Dermis blood vessel endothelial cell (primary cell): ENCODE measurements at places on chromosomes 7 and 10.

- DNase-seq = no peak
Measured at GRCh38 chr10:24207341-24207740, 1.6 kb upstream of the KIAA1217 start.

DNA sequence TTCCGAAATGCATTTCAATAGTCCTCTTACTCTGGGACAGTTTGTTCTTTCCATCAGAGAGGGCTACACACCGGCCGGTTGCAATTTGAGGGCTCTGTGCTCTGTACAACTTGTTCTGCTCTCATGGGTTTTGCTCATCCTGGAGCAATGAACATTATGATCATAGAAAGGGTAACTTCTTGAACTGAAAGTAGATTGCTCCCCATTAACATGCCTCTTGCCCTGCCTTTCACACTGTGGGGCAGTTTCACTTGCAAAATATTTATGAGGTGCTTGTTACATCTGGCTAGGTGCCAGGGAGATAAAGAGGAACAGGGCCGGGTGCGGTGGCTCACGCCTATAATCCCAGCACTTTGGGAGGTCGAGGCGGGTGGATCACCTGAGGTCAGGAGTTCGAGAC is 97.3 kb upstream of the MPP7 start:
- no peak for DNase-seq

- no peak for DNase-seq
Measured at GRCh38 chr7:43302773-43303460, 190.5 kb downstream of the HECW1 start.

DNA sequence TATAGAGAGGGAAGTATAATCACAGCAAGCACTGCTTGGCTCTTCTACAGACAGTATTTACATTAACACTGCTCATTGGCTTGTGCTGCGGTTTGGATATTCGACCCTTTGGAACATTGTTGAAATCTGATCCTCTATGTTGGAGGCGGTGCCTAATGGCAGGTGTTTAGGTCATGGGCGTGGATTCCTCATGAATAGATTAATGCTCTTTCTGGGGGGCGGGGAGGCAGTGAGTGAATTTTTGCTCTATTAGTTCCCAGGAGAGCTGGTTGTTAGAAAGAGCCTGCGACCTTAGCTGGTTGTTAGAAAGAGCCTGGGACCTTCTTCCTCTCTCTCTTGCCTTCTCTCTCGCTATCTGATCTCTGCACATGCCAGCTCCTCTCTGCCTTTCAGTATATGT is 77.3 kb upstream of the SVIL start:
- no peak for DNase-seq

GRCh38 chr10:110414548-110415309 is 83.0 kb upstream of the DUSP5 start:
- peak; percentile 67 for DNase-seq

GRCh38 chr7:71871446-71871845 is 540.7 kb downstream of the CALN1 start:
- DNase-seq = no peak

DNA sequence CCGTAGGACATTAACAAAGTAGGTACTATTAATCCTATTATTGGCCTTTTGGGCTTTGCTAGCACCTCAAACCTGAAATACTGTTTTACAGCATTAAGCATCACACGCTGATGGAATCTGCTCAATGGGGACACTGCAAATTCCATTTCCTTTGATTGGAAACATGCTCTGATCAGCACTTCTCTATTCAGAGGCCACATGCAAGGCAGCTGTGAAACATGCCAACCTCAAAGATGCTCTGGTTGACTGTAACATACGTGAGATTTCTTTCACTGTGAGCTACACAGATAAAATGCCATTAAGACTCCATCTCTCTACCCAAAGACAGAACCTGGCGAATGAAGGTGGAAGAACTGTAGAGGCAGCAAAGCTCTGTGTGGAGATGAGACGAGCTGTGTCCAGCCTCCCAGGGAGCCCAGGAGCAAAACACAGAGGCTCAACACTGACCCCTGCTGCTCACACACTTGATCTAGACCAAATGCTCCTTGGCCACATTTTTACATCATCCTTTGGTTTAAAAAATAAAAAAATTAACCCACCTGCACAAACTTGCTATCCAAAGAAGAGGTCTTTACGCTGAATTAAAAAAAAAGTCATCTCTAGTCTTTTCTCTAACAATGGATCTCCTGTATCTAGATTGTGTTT is 8.0 kb downstream of the RSU1 start:
- peak; percentile 84 for DNase-seq

GRCh38 chr7:92226981-92227380 is 18.7 kb downstream of the KRIT1 start:
- DNase-seq = no peak

DNA sequence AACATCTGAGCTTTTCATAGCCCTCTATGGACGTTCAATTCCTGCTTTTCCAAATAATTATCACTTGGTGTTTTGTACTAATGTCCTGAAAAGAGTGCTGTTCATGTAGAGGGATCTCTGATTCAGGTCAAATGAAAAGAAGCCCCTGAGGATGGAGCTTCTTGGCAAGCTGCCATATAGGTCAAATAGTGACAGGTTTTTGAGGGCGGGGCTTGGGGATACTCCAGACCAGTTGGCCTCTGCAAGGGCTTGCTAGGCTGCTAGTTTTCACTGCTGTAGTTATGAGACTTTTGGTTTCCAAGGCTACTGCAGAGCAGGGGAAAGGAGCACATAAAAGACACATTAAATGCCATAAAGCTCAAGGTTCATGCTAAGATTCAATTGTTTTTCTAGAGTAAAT is 257.2 kb upstream of the CACNA2D1 start:
- DNase-seq = no peak

- DNase-seq = no peak
Measured at GRCh38 chr7:44569959-44570358, 3.7 kb downstream of the DDX56 start.

DNA sequence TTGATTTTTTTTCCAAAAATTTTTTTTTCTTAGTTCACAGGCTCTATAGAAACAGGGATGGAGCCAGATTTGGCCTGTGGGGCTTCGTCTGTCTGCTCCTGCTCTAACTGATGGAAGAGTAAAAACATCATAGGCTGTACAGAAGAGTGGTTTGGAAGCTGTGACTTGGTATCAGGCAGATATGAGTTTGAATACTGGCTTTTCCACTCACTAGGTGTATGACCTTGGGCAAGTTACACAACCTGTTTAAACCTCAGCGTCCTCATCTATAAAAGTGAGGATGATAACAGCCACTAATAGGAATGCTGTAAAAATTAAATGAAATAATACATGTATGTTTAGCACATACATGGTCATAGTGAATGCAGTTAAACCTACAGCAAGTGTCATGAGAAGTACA is 26.9 kb upstream of the DNAJC1 start:
- DNase-seq = no peak

DNA sequence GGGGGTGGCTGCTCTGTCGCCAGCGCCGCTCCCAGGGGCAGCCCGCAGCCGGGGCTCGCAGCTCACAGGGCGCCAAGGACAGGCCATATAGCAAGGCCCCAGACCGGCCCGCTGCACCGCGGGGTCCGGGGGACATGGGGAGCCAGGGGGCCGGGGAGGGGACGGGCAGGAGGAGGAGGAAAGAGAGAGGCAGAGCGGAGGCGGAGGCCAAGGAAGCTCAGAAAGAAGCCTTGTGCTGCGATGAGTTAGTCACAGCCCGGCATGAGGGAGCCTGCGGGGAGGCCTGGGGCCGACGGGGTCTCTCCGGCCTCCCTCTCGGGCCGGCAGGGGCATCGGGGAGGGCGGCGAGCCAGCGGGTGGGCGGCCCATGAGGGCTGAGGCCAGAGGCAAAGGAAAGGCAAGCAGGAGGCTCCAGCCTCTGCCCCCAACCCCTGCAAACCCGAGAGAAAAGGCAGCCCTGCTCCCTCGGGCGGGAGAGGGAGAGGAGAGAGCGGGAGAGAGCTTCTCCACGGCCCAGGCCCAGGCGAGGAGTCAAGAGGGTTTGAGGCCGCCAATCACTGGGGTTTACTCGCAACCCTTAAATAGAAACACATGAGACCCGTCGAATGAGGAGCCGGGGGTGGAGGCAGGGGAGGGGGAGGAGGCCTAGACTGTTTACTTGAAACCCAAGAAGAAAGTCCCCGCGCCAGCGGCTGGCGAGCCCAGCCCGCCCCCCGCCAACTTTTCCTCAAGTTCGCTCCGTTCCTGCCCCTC is 167.9 kb downstream of the NEURL1 start:
- no peak for DNase-seq

GRCh38 chr7:44471850-44472249 is 18.6 kb downstream of the NUDCD3 start:
- no peak for DNase-seq

- peak; percentile 84 for DNase-seq
Measured at GRCh38 chr10:14601872-14602725, 172.6 kb downstream of the FAM107B start.

DNA sequence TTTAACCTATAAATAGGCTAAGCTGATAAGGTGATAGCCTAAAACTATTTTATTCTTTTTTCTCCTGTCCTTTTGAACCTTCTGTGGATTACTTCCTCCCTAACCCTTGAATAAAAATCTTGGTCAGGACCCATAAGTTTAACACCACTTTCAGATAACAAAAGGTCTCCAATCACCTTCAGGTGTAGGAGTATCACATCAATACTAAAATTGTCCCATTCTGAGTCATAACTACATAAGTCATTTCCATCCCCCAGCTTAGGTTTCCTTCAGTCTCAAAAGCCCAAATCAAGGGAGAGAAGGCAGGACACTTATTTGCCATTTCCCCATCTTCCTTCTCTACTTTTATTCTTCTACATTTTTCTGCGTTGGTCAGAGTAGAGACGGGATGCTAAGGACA is 56.9 kb upstream of the WNT16 start:
- no peak for DNase-seq

DNA sequence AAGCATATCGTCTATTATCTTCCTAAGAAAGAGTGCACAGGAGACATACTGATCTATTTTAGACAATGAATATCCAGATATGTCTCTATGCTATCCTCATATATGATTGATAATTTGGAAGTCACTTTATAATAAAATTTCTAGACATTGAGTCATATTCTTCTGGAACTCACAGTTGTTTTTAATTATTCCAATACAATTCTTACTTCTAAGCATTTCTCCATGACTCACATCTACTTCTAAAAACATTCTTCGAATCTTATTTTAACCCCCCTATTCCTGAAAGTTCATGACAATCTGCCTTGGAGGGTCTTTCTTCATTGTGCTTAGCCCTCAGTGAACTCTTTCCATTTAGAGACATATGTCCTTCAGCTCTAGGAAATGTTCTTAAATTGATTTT is 368.1 kb downstream of the MDFIC start:
- DNase-seq = no peak

- no peak for DNase-seq
Measured at GRCh38 chr7:112262036-112262435, 55.5 kb downstream of the ZNF277 start.

DNA sequence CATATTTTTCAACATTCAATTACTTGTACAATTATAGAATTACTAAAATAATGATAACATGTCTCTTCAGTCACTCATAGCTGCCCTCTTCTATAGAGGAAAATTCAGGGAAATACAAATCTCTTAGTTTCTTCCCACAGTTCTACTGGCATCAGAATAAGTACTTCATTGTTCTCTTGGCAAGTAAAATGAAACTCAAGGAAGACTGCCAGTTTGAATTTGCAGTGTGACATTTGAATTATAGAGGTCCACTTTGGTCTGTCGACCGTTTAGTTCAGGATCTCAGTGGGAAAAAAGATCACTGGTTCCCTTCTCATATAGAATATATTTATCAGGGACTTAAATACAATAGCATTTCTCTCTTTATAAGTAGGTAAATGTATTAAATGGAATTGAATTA is 114.5 kb downstream of the PON1 start:
- no peak for DNase-seq

DNA sequence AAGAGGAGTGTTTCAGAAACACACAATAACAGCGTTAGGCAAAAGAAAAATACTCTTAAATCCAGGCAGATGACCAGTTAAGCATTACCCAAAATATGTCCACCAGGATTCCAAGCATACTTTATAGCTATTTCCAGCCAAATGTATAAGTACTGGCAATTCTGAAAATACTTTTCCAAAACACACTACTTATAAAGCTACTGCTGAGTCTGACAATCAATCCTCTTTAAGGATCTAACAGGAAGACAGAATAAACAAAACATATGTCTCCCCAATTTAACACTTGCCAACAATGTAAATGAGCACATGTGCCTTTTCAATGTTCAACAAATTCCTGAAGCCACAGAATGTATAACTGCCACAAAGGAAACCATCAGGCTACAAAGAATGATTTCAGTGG is 370.9 kb downstream of the SORCS1 start:
- DNase-seq = no peak

- no peak for DNase-seq
Measured at GRCh38 chr10:72000073-72001032, 36.2 kb downstream of the CHST3 start.

GRCh38 chr7:20470082-20470481 is 139.4 kb downstream of the ITGB8 start:
- DNase-seq = no peak

- no peak for DNase-seq
Measured at GRCh38 chr7:138036135-138036534, 34.2 kb upstream of the CREB3L2 start.

DNA sequence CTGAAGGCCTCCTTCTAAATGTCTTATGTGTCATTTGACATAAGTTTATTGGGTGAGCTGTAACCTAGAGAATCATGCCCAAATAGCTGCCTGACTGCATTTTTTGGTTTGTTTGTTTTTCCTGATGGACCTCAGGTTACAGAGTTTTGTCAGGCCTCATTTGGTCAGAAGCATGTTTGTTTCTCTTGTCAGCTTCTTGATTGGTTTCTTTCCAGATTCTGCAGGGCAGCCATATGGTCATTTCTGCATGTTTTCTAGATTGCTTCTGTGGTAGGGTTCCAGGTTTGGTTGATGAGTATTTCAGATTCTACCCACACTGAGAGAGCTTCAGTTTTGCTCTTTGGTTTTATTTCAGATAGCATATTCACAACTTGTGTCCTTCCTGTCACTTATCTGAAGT is 28.0 kb downstream of the GLCCI1 start:
- DNase-seq = no peak

DNA sequence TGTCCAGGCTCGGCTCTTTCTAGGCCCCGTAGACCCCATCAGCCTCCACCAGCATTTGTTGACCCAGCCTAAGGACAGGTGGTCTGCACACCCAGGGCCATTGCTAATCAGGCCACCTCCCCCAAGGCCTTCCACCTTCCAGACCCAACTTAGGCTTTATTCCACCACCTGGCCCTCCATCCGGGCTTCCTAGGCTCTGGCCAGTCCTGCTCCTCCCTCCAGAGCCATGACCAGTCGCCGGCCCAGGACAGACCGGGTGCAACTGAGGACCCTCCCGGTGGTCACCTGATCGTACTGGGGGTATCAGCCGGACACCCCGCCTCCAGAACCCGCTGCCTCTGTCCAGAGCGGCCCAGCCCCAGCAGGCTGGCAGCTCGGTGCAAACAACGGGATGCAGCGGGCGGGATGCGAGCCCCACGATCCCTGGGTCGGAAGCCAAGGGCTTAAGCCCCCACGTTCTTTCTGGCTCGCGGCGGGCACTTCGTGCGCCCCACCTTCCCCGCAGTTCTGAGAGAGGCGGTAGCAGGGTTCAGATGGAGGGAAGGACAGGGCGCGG is 545 bp downstream of the NACAD start:
- no peak for DNase-seq
